Hematopoietic multipotent progenitor cell treated with erythropoietin and hydrocortisone succinate and interleukin-3 and kit ligand, for 17 days (in vitro differentiated cells): ENCODE measurements at places on chromosomes 16 and 17.
A peak's percentile ranks its signal among the peaks of the same experiment; 100 is the strongest.

DNA sequence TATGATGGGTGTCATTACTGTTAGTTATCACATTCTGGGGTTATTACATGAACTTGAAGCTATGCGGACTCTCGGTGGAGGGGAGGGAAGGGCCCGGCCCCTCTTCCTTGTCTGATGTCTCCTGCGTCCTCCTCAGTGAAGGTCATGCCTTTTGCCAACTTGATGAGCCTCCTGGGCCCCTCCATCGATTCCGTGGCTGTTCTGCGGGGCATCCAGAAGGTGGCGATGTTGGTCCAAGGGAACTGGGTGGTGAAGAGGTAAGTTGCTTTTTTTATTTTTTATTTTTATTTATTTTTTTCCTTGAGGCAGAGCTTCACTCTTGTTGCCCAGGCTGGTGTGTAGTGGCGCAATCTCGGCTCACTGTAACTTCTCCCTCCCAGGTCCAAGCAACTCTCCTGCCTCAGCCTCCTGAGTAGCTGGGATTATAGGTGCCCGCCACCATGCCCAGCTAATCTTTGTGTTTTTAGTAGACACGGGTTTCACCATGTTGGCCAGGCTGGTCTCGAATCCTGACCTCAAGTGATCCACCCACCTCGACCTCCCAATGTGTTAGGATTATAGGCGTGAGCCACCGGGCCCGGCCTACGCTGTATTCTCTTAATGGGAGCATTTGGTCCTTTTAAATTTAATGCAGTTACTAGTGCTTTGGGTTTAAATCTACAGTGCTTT is 21.6 kb downstream of the POLR3E start:
- DNase-seq = peak; percentile 67

DNA sequence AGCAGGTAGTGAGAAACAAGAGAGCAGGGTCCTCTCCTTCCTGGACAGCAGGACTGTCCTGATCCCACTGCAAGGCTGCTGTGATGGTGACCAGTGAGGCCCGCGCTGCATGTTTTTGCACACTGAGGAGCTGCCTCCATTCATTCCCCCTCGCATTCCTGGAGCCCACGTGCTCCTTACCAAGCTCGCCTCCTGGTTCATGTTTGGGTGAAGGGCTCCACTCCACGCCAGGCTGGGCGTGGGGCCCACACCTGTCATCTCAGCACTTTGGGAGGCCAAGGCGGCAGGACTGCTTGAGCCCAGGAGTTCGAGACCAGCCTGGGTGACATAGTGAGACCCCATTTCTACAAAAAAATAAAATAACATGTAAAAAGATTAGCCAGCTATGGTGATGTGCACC is 15.4 kb upstream of the FASN start:
- DNase-seq = no peak

DNA sequence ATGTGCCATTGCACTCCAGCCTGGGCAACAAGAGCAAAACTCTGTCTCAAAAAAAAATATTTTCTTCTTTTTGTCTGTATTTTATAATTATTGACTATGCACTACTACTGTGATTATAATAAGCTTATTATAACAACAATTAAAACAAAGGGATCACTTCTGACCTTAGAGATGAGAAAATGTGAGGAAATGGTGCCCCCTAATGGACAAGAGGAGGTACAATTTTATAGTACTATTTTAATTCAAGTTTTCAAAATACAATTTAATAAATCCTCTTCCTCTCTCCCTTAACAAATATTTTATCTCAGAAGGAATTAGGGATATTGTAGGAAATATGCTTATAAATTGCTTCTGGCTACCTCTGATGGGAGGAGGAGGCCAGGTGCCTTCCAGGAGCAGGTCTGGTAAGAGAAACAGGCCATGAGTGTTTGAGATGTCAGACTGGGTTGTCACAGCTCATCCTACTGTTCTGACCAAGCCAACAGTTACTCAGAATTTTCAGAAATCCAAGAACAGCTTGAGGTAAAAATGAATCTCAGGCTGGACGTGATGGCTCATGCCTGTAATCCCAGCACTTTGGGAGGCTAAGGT is 14.0 kb downstream of the VPS53 start:
- DNase-seq = peak; percentile 66

GRCh38 chr17:53490447-53490968 is 332.2 kb upstream of the KIF2B start:
- DNase-seq = no peak

GRCh38 chr17:80005360-80006338 is 30.0 kb downstream of the TBC1D16 start:
- DNase-seq = peak; percentile 56
